ENCODE measurements at places on chromosomes 12 and 14.

DNA sequence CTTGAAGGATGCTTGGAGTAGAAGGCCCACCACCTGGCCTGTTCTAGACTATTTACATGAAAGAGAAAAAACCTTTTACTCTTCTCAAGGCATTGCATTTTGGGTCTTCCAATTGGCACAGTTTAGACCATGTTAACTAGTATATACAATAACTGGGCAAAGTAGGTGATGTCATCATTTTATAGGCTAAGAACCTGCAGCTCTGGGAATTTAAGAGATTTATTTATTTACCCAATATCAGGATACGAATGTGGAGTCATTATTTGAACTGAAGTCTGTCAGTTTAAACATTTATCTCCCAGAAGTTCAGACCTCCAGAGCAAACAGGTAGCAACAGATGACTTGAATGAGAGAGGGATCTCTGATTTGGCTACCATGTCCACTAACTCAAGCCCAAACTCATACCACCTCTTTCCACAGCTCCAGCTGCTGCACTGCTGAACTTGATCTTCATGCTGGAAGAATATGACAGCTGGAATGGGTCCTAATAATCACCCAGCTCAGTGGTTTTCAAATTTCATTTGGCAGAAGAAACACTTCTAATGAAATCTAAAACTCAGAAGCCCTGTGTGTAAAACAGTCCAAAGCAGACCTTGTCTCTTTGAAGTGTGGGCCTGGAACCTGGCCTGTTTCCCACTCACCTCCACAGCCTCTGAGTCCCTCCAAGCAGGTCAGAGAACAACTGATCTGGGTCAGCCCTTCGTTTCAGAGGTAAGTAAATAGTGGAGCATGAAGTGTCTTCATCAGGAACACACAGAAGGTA, 179.2 kb downstream of the EMP1 start:
- DNase-seq, result no peak

- no peak for DNase-seq
Observed at GRCh38 chr14:32630701-32631100, 301.6 kb downstream of the AKAP6 start.

GRCh38 chr14:105767315-105767714, 240.9 kb downstream of the TMEM121 start:
- DNase-seq, result no peak

DNA sequence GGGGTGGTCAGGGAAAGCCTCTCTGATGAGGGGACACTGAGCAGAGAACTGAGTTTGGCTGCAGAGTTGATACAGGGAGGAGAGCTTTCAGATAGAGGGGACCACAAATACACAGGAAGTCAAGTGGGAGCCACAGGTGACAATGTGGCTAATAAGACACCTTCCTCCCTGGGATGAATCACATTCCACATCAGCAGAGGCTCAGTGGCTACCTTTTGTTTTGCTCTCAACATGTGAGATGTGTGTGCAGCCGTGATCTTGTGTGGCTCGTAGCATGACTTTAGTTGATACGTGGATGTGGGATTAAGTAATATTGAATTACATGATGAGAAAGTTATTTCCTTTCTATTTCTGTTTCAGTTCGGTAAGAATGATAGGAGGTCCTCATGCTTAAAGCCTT, 7.5 kb downstream of the CRADD start:
- DNase-seq, result no peak

- no peak for DNase-seq
Observed at GRCh38 chr12:5873281-5873919, 71.7 kb downstream of the ANO2 start.

DNA sequence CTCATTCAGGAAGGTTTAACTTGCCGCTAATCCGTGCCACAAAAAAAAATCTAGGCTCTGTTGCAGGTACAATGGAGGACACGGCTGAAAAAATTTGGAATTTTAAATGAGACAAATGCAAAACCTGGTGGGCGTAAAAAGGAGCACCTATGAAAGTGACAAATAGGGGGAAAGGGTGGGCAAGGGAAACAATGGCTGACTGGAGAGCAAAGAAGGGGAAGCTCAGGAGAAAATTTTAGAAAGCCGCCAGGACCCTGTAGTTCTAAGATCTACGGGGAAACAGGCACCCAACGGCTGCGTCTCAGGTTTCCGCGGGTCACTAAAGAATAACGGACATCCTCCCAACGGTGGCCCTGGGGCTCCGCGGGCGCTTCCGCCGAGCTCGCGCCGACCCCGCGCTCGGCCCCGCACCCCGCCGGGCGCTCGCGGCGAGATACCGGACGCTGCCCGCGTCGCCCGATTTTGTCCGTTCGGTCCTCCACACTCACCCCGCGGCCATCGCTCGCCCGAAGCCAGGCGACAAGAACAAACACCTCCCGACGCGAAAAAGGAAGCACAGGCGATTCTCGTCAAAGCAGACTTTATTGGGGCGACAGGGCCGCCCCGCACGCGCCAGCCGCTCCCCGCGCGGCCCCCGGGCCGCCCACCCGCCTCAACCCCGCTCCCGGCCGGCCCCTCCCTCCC, 1.1 kb upstream of the YY1 start:
- no peak for DNase-seq

DNA sequence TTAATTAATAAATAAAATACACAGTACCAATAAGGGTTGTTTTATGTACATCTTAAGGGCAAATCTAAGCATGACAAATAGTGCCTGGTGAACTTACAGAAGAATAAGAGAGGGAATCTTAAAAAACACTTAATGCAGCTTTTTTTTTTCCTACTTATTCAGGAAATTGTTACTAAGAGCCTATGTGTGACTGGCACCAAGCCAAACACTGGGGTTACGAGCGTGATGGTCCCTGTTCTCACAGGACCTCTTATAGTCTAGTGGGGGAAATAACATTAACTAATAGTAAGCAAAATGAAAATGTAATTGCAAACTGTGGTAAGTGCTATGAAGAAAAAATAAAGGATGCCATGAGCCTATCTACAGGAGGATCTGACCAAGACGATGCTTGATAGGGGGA, 53.6 kb downstream of the RTN1 start:
- DNase-seq, result no peak

- no peak for DNase-seq
Observed at GRCh38 chr12:34294671-34295365, 272.5 kb downstream of the ALG10 start.

All from AG04449 (cell line).